ENCODE measurements at places on chromosomes 11 and 22.

- DNase-seq = no peak
These were observed 6.7 kb downstream of the IL18 start for GRCh38 chr11:112156956-112157766.

- no peak for DNase-seq
These were observed 95.3 kb upstream of the OR9G4 start for GRCh38 chr11:56843816-56844215.

GRCh38 chr11:126115816-126116331 is 53.2 kb upstream of the CDON start:
- DNase-seq = no peak

DNA sequence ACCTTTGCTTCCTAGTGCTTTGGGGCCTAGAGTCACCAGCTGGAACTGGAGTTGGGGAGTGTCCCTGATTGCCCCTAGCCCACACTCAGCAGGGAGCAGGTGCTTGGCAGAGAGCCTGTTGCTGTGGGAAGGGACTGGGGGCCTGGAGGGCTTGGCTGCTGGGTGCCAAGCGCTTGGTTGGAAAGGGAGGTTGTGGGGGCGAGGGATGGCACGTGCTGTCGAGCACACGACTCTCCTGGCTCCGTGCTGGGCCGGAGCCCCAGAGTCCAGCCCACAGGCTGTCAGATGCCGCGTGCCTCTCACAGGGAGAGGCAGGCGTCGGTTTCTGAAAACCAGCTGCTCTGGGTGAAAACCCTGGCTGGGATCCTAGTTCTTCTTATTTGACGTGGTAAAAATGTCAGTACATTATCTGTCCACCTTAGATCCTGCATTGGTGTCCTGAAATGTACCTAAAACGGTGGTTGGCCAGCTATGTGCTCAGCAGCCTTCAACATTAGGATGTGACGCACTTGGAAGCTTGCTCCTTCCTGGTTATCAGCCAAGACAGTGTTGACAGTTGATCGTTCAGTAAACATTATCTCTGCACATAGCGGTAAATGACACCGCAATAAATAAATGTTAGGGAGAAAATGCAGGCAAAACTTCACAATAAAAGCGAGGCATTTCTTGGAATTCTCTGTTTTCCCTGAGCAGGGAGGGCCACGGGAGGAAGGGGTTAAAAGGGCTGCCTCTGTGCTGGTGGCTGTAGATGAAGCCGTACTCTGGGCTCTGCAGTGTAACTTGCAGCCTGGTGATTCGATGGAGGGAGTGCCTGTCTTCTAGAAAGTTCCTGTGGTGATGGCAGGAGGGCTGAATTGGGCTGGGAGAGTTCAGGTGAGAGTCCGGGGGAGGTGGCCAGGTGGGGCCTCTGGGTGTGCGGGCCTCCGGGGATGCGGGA is 29.2 kb downstream of the GRAMD4 start:
- no peak for DNase-seq

DNA sequence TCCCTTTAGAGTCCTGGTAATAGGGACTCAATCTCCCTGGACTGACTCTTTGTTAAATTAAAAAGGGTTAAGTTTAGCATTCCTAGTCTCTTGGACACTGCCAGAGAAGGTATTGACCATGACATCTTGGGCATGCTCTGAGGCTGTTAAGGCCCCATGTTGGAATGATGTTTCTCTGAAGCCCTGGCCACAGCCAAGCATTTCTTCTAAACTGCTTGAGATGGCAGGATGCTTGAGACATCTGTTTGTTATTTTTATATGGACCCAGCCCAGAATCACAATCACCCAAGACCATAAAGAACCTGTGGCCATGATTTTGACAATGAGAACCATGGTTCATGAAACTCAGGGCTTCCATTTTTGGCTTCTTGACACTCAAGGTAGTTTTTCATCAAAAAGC is 5.5 kb upstream of the ANKK1 start:
- DNase-seq = no peak

GRCh38 chr11:122293296-122294023 is 177.4 kb upstream of the BLID start:
- DNase-seq = no peak

- no peak for DNase-seq
These were observed 5.2 kb upstream of the RAB1B start for GRCh38 chr11:66263231-66263630.

DNA sequence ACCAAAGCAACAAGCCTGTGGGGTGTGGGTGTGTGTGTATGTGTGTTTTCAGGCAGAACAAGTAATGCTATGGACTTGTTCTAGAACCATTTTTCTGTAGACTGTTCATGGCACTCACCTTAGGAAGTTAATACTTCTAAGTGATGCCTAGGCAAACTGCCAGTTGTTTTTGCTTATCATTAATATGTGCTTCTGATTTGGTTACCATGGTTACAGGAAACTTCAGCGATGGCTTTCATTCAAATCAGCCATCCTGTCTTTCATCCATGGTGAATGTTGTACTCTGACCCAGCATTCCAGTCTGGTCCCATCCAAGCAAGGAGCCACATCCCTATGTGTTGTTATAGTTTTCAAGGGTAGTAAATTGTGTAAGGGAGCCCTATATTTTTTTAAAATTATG is 49.8 kb upstream of the ARHGAP20 start:
- DNase-seq = no peak

- DNase-seq = no peak
These were observed 55.7 kb upstream of the PICALM start for GRCh38 chr11:86124251-86125233.

All from stimulated activated CD4-positive, alpha-beta T cell treated with anti-CD3 and anti-CD28 coated beads, Interleukin-2, amount 100 ng/mL, for 24 hours (primary cell).